Endodermal cell (in vitro differentiated cells): ENCODE measurements at places on chromosomes 1 and 21.

DNA sequence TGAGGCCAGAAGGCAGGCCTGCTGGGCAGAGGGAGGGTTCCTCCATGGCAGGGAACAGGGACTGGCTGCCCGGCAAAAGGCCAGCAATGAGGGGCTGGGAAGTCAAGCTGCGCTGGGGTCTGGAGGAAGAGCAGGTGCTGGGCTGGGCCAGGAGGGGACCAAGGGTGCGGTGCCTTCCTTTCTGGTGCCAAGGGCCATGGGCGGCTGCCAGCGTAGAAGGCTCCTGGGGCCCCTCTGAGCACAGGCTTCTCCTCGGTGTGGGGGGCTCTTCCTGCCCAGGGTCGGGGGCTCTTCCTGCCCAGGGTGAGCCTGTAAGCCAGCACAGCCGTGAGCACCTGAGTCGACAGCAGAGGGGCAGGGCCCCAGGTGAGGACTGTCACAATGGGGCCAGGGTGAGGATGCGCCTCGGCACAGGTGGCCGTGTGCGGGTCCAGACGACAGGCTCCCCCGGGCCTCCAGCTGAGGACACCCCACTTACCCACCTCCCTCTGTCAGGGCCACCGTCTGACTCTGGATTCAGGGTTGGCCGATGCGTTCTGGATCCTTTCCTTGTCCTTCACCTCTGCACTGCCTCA, 10.7 kb upstream of the DNMT3L start:
- no peak for DNase-seq

DNA sequence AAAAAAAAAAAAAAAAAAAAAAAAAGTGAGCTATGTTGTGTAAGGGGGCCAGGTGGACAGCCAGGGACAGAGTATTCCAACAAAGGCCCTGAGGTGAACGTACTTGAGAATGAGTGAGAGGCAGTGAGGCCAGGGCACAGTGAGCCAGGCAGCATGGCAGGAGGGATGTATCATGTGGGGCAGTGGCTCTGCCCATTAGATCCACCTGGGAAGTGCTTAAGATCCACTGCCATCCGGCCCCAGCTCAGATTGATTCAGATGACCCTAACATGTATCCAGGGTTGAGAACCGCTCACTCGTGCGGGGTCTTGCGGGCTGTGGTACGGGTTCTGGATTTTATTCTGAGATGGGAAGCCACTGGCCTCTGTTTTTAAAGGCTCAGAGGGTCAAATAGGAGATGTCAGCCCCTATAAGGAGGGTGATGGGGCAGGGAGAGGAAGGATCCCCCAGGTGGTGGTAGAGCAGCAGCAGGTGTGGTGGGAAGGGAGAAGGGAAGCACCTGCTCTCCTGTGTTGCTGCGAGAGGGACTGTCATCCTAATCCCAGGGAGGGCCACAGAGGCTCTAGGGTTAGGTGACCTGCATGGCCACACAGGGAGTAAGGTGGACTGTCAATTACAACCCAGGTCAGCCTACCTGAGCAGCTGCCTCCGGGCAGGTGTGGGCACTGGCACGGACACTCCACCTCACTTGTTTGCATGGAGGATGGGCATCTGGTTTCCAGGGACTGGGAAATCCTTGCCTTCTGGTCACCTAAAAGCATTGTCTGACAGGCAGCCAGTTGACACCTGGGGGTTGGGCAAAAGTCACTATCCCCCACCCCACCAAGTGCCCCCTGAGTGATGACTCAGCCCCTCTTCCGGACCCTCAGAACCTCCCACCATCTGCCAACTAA, 31.6 kb downstream of the CDK18 start:
- peak; percentile 40 for DNase-seq

GRCh38 chr1:118914379-118915161, 73.6 kb downstream of the TBX15 start:
- no peak for DNase-seq

DNA sequence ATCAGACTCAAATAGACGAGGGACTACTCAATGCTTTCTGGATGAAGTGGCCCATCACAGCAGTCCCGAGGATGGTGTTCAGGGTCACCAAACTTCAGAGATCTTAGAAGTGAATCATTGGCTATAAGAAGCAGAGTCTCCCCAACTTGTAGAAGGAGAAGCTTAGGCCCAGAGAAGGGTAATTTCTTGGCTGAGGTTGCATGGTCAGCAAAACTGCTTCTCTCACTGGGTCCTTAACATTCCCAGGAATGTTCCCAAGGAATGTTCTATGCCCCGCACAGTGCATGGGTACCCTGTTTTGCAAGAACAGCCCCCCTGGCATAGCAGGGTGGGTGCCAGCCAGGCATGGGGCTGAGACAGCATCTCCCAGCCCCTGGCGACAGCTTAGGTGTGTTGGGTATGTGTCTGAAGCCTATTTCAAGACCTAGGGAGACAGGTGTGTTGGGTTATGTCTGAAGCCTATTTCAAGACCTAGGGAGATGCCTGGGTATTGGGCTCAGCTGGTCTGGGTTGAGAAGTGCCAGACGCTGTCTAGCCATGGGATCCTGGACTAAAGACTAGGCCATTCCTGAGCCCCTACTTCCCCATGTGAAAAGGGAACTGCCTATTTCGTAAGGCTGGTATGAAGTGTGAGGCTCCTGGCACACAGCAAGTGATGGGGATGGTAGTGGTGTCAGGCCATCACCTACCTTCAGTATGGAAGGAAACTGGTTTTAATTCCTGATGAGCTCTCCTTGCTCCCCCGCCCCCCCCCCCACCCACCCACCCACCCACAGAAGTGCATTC, 26.1 kb downstream of the PADI6 start:
- no peak for DNase-seq

GRCh38 chr1:169697755-169698154, 13.7 kb downstream of the SELL start:
- no peak for DNase-seq

DNA sequence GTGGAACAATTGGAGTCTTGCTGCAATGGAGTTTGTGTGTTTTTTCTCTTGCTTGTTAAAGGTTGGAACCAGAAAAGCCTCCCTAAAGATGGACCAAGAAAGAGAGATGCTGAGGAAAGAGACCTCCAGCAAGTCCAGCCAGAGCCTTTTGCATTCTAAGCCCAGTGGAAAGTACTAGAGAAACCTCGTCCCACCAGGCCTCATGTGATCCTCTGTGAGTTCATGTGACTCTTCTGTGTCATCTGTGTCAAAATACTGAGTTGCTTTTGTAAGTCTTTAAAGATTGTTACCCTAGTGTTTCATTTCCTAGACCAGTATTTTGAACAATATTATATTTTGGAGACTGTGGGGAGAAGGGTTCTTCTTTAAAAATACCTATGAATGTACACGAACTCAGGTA, 12.5 kb upstream of the EFHD2 start:
- no peak for DNase-seq

GRCh38 chr1:227944931-227945890, 2.5 kb downstream of the WNT9A start:
- peak; percentile 43 for DNase-seq
